ENCODE measurements at places on chromosomes 6 and 20.

- no peak for DNase-seq
Measured at GRCh38 chr6:121590438-121590837, 155.0 kb downstream of the GJA1 start.

DNA sequence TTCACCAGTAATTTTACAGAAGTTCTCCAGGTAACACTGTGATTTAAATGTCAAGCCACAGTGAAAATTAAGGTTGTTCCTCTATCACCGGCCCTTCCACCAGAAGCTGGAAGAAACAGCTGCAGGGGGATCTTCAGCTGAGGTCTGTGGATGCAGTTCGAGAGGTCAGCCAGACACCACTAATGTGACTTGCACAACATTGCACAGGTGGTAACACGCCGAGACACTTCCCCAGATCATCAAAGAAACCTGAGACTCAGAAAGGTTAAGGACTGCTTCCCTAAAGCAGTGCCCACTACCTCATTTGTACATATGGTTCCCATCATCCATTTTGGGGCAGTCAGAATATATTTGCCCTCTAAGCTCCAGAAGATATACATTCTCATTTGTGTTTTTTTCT lies 8.1 kb upstream of the SERPINB9 start:
- no peak for DNase-seq

GRCh38 chr6:26331218-26332073 lies 33.6 kb upstream of the BTN3A2 start:
- peak; percentile 82 for DNase-seq

DNA sequence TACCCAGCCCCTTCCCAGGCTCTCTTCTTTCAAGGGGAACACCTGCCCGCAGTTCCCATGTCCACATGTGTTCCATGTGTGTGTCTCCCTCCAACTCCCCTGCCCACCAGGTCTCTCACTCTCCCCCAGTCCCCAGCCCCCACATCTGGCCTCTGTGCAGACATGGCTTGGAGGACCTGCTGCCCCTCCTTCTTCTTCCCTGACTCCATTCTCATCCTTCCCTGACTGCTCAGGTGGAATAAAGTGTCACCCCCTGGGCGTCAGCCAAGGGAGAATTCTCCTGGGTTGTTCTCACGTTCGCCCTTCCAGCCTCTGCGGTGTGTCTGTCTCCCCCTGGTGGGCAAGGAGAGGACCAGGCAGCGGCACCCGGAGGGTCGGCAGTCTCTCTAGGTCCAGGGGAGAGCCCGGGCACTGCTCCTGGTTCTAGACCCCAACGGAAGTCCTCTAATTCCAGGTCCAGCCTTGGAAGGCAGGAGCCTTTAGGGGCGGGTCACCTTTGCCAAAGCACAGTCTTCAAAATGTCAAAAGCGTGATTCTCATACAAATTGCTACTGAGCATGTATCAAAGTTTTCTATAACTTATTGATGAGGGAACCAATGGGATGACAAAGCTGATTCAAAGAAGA lies 50.5 kb downstream of the EBF4 start:
- peak; percentile 62 for DNase-seq

- DNase-seq, result no peak
Measured at GRCh38 chr6:100257793-100258395, 206.8 kb downstream of the SIM1 start.

DNA sequence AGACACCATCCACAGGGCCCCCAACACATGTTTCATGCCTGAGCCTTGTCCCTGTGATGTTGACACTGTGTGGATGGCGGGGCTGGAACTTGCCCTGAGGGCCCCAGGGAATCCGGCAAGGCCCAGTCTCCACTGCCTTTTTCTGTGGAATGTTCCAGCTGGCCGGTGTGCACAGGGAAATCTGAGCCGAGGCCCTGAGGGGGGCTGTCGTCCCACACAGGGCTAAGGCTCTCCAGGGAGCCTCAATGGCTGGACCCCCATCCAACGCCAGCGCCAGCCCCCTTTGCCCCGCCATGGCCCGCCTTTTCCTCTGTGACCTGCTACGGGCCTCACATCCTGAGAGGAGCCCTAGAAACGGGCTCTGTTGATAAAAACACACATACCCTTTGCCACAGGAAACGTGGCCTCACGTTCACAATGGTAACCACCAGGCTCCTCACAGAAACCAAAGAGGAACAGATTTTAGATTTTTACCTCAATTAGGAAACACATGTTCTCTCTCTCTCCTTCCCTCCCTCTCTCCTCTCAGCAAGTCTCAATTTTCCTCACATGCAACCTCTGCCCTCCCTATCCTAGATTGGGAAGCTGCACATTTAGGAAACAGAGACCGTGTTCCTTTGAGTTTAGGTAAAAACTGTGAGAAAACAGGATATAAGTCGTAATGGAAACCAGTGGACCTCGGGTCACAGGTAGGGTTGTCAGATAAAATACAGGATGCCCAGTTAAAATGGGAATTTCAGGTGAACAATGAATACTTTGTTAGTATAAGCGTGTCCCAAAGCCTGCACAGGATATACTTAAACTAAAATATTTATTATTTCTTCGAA lies 13.7 kb upstream of the ZNF831 start:
- DNase-seq, result no peak

GRCh38 chr6:136709429-136709828 lies 82.8 kb downstream of the MAP3K5 start:
- no peak for DNase-seq

- DNase-seq, result no peak
Measured at GRCh38 chr6:170095273-170095981, 195.5 kb downstream of the DLL1 start.
